ENCODE measurements at places on chromosomes 2 and 18.

GRCh38 chr2:173764094-173764493 lies 201.1 kb downstream of the SP3 start:
- DNase-seq, result no peak

DNA sequence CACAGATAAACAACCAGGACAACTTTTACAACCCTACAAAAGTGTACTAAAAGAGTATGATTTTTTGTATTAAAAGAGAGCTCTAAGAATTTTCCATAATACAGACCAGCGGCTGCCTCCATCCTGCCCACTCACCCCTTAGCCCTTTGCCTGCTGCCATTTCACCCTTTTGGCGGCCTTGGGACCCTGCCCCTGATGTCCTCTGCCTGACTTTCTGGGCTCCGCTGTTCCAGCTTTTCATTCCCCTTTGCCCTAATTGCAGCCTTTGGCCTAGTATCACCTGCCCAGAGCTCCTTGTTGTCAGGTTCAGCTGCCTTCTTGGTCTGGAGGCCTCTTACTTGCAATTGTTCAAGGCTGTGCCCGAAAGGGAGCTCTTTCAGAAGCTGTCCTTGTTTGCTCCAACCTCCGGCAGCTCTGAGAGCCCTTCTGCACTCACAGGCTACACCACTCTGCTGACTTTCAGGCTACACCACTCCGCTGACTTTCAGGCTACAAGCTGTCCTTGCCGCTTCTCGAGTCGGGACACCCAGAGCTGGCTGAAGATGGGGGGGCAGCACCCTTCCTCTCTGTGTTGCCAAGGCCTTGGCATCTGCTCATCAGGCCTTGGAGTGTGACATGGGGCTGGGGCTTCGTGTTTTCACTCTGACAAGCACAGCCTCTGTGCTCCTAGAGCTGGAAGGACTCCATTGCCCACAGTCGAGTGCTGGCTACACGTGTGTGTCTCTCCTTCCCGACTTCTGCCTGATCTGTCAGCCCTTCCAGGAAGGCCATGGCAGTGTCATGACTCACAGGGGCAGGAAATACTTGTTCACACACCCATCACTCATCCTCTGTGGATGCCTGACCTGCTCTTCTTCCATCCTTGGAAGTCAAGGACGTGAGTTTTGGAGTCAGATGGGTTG lies 43.1 kb upstream of the HDAC4 start:
- DNase-seq, result no peak

DNA sequence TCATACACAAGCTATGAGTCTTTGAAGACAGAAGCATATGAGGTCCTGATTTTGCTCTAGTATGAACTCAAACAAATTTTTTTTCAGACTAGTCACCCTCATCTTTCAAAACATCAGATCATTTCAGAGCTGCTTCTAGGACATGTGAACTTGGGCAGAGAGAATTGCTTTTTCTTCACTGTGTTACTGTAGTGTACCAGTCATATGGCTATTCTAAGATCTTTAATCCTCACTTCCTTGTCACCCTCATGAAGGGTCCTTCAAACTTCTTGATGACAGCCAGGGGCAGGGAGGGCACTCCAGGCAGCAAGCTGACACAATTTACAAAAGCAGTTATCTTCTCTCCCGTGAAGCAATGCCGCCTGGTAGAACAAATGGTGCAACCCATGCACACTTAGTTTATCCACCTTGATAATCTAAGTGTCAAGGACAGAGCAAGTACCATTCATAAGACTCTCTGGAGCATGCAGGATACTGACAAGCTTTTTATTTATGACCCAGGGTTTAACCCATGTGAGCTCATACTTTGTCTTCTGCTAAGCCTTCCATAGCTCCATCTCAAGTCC lies 200.6 kb downstream of the DPP10 start:
- no peak for DNase-seq

DNA sequence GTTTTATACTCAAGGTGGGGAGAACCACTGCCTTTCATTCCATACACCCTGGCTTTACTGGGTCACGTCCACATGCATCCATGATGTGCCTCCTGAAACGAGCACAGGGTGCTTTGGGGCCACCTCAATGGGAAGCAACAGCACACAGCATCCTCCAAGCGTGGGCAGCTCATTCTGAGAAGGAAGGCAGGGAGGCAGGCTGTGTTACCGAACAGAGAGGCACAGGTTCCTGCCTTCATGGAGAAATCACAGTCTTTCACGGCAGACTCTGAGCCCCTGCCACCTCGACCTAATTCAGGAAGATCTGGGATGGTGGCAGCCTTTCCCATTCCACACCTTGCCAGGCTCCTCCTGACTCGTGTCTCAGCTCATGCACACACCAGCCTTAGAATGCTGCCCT lies 130.1 kb downstream of the GBX2 start:
- DNase-seq, result no peak

DNA sequence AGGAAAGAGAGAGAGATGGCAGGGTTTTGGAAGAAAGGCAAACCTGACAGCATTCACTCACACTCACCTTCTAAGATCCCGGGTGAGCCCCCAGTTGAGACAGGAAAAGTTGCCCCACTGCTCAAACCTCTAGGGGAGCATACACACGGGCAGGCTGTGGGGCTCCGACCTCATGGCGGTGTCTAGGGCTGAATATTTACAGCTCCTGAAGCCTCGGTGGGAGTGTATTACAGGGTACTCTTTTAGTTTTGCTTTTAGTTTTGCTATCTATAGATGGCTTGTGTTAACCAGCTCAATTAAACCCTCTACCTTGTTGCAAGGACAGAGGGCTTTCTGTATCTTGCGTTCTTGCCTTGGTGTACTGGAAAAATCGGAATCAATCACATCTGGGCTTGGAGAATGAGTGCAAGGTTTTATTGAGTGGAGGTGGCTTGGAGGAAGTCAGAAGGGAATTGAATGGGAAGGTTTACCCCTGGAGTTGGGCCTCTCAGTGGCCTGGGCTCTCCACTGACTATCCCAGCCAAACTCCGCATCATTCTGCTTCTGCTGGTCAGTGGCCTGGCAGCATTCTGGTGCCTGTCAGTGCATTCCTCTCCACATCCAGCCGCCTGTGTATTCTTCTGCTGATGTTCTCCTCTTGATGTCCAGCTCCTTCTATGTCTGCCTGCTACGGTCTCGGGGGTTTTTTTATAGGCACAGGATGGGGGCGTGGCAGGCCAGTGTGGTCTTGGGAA lies 10.1 kb upstream of the IFIH1 start:
- DNase-seq, result no peak

- no peak for DNase-seq
These were observed 19.3 kb upstream of the SLC4A10 start for GRCh38 chr2:161604901-161605300.

Data from HEK293T (cell line).